ENCODE measurements at places on chromosomes 5 and 9.

GRCh38 chr5:132419502-132420468, 50.3 kb downstream of the SLC22A5 start:
- peak; percentile 16 for DNase-seq

- DNase-seq, result no peak
These were observed 34.6 kb upstream of the IPPK start for GRCh38 chr9:92704528-92704927.

- DNase-seq, result peak; percentile 7
These were observed 450.4 kb upstream of the CTNND2 start for GRCh38 chr5:12354686-12355085.

DNA sequence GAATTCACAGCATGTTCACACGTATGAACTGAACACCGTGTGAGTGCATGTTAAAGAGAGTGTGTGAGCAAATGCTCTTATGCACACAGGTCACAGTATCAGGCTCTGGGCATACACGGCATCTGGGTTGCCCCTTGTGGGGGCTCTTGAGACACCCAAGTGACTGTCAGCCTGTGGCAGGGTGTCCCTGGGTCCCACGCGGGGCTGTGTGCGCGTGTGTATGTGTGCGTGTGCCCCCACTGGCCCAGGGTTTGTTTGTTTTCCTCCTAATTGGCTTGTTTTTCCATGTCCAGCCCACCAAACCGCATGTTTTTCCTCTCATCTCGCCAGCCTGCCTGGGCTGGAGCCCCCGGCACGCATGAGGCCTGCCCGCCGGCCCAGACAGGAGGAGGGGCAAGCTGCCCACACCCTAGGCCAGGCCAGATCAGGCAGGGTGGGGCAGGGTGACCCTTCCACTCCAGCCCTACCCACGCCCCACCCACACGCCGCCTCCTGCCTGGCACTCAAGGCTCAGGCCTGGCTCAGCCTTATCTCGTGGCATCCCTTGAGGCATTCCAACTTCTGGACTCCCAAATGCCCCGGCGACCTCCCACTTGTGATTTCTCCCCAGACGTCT, 28.8 kb downstream of the CNTFR start:
- no peak for DNase-seq

DNA sequence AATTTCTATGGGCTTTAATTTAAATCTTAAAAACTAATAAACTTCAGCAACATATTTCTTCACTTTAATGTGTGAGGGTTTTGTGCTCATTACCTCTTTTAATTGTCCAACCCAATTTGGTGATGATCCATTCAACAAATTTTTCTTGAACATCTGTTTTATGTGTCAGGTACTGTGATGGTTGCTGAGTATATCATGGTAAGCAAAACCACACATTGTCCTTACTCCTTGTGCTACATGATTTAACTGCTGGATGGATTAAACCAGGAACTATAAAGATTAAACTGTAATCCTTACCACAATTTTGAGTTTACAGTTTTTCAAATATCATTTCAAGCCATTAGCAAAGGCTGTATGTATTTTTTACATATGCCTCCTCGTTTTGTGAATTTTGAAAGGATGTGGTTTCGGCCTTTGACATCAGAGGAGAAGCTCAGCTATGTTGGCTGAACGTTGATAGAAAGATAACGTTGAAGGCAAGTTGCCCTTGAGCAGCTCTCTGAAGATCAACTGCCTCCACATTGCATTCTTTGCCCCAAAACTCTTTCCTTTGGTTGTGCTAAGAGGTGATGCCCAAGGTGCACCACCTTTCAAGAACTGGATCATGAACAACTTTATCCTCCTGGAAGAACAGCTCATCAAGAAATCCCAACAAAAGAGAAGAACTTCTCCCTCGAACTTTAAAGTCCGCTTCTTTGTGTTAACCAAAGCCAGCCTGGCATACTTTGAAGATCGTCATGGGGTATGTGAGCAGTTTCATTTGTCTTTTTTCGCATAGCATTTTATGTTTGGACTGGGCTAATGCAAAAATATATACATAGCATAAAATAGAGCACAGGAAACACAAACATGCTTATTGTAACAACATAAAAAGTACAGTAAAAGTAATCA, at the start of gene ITK:
Gene ITK (plus strand): TSS at position 467 of the 891 bp plus-strand sequence. CDS start 138 bp downstream, at position 605.
- no peak for DNase-seq

GRCh38 chr9:101162231-101162630, 133.7 kb downstream of the PLPPR1 start:
- no peak for DNase-seq

- no peak for DNase-seq
These were observed 47.4 kb downstream of the P4HA2 start for GRCh38 chr5:132180134-132180745.

DNA sequence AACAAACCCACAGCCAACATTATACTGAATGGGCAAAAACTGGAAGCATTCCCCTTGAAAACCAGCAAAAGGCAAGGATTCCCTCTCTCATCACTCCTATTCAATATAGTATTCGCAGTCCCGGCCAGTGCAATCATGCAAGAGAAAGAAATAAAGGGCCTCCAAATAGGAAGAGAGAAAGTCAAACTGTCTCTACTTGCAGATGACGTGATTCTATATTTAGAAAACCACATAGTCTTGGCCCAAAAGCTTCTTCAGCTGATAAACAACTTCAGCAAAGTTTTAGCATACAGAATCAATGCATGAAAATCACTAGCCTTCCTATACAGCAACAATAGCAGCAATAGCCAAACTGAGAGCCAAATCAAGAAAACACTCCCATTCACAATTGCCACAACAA, 333.7 kb upstream of the EDIL3 start:
- DNase-seq, result no peak

DNA sequence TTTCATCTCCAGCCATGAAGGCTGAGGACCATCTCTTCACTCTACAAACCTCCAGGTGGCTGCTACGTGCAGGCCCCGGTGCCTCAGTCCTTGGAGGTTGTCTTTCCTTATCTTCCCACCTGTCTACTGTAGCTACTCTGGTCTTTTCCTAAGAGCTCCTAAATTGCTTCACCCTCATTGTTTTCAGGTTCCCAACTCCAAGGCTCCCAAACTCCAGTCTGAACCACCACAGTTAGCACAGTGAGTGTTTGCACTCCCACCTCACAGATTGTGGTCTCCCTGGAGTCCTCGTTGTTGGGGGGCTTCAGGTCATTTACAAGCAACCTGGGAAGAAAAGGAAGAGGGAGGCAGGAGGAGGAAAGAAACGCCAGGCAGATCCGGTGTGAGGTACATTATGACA, 85.3 kb downstream of the NSUN2 start:
- no peak for DNase-seq

DNA sequence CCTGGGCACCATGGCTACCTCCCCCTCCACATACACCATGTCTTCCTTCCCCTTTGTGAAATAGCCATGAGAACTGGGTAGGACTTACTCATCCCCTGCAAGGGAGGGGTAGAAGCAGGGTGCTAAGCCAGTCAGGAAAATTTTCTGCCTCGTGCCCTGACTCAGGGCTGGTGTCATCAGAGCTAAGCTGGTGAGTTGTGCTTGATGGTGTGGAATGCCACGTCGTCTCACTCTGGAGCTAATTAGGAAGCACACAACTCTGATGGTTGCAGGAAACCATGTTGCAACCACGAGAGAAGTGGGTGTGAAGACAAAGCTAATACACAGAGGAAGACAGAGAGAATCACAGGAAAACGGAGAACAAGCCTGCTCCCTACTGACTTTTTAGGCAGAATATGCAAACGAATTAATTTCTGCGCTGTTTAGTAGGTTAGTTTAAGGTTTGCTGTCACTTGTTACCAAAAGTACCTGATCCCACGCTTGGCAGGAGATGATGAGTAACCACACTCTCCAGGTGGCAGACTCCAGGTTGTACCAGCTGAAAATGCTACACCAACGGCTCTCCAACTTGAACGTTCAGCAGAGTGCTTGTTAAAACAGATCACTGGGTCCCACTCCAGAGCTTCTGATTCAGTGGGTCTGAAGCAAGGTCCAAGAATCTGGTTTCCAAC, 54.5 kb downstream of the STK10 start:
- DNase-seq, result no peak

GRCh38 chr9:137411645-137412380, 11.1 kb downstream of the EXD3 start:
- no peak for DNase-seq

DNA sequence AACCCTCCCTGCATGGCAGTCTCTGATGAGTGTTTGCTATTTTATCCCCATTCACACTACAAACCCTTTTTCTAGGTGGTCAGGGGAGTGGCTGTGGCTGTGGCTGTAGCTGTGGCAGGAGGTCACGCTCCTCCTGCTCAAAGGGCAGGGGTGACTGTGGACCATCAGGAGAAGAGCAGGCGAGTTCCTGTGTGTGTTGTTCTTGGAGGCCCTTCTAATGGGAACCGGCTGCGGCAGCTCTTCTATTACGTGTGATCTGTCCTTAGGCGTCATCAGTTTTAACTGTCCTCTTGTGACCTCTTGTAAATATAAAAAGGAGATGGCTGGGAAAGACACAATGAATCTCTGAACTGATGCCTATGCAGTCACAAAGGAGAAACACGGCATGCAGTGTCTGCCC, 65.1 kb downstream of the ANKH start:
- DNase-seq, result peak; percentile 20

- no peak for DNase-seq
These were observed 510.6 kb upstream of the MPDZ start for GRCh38 chr9:13790055-13790454.

DNA sequence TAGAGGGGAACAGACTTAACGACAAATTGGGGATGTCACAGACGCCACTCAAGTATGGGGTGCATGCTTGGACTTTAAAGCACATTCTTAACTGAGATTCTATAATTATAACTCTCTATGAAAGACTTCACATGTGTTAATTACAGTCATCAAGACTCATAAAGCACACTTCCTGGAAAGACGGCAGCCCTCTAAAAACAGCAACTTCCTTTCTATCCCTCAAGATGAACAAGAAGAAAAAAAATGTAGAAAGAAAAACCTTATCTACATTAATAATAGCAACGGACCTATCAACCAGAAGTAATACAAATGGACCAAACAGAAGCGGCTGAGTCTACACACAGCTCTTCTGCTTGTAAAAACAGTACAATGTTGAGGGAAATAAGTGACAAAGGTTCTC, 21.2 kb downstream of the GNAQ start:
- no peak for DNase-seq

- DNase-seq, result no peak
These were observed 58.0 kb downstream of the TMEM215 start for GRCh38 chr9:32841314-32841713.

GRCh38 chr9:95588724-95589588, 72.2 kb upstream of the PTCH1 start:
- no peak for DNase-seq

GRCh38 chr5:68521776-68522175, 306.2 kb downstream of the PIK3R1 start:
- DNase-seq, result no peak
